Lower leg skin (tissue), 4 donors: ENCODE measurements at places on chromosomes 16 and 17. TPM values are rescaled to one million over a fixed set of nuclear protein-coding genes. Genes with fewer than 3 reads are reported as not detected.

Gene ZNF213
- 17.2 TPM for total RNA-seq

Gene MT1E
- total RNA-seq: 202 TPM

Gene KRT10
- 5,551 TPM for total RNA-seq

Gene MAF
- total RNA-seq: 72.4 TPM

Gene FOXL1
- total RNA-seq: 0.49 TPM

GRCh38 chr16:13332713-13333255 is 431.4 kb downstream of the SHISA9 start:
- no peak for DNase-seq

DNA sequence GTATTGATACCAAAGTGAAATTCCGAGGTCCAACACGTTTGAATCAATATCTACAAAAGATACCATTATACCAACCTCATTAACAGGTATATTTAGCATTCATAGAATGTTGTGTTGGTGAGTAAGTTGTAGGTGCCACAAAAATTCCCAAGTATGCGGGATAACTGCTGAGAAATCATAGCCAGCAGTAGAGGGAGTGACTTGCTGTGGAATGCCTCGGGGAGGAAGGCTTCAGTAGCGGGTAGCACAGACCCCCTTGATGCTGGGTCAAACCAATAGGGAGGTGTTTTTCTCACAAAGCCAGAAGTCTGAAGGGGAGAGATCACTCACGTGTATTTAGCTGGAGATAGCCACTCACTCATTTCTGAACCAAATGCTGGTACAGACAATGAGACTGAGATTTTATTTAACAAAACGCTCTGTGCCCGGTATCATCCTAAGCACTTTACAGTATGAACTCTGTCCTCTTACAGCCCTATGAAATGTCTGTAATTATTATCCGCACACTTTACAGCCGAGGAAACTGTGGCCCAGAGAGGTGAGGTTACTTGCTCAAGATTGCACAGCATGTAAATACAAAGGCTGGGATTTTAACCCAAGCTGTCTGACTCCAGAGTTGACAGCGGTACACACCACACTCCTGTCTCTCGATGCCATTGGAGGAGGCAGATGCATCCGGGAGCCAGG is 23.1 kb downstream of the HSBP1 start:
- peak; percentile 40 for DNase-seq

DNA sequence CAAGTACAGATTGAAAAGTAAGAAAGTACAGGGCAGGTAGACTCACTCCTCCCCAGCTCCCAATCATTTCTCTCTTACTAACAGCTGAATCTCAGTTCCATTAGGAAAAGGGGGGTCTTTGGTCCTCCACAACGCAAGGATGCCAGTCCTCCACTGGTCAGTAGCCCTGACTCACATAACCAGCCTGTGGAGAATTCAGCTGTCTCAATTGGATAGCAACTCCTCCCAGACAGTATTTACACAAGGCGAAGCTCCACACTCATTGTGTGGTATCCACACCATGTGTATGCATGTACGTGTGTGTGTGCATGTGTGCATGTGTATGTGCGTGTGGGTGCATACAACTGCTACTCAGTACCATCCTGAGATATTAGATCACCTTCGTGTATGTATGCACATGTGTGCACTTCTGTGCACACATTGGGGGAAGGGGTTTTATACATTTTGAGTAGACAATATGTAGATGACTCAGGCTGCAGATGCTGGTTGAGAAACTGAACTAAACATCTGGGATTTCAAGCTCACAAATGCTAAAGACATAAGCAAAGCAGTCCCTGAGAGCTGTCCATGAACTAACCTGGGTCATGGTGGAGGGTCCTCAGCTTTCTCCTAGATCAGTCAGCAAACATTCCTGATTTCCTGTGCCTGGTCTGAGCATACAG is 240.1 kb downstream of the SLC39A11 start:
- DNase-seq: no peak

GRCh38 chr17:63676584-63676983 is 23.3 kb downstream of the LIMD2 start:
- DNase-seq: no peak

- peak; percentile 96 for DNase-seq
Observed at GRCh38 chr17:83081684-83082201, 2.3 kb downstream of the METRNL start.

- no peak for DNase-seq
Observed at GRCh38 chr16:4370570-4371356, 885 bp upstream of the VASN start.

DNA sequence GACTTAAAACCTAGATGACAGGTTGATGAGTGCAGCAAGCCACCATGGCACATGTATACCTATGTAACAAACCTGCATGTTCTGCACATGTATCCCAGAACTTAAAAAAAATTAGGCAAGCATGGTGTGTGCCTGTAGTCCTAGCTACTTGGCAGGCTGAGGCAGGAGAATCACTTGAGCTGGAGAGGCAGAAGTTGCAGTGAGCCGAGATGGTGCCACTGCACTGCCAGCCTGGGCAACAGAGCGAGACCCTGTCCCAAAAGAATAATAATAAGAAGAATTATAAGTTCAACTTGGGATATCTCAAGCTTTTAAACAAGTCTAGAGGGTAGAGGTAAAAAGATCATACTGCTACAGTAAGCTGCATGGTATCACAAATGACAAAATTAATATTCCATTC is 9.8 kb downstream of the CDC6 start:
- no peak for DNase-seq

DNA sequence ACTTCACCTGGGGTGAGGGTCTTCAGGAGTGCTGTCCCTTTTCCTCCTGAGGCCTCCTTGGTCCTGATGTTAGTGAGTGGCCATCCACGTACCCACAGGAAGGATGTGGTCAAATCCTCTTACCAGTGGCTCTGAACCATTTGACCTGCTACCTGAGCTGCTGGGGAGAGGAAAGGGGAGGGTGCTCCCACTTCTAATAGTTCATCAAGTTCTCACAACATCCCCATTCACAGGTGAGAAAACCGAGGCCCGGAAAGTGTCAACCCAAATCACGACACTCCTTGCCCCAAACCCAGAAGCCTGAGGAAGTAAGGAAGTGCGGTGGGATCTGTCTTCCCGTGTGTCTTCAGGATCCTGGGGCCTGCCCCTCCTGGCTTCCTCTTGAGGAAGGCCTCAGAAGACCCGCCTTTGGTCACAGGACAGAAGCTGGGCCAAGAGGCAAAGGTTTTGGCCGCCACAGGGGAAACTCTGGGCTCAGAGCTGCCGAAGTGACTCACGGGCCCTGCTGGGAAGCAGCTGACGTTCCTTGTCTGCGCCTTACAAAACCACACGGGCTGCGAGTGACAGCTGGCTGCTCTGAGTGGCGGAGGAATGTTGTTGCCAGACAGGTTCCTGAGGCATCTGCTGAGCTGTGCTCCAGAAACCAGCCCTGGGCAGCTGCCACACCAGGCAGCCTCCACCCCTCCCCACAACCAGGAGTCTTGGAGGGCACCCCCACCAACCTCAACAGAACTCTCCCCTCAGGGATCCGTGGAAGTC is 13.9 kb upstream of the KIFC3 start:
- DNase-seq: peak; percentile 95

DNA sequence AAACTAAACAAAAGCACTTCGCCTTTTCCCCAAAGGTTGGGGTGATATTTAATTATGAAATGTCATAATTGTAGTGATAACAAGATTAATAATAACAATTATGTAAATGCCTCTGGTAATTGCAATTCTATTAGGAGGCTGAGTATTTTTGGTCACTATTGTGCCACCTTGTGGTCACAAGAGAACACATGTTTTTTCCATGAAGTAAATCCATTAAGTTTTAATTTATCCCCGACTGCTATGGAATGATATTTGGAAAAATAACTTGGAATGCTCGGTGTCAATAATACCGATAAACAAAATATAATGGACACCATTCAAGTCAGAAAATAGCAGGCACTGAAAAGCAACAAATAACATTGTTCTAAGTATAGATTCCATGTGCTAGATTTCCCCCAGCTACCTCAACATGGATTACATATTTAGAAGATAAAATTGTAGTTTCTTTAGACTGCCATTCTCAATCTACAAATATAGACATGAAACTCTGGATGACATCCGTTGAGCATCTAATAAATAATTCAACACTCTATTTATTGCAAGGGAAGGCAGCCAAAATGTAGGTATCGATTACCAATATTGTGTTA is 25.0 kb upstream of the KCNJ2 start:
- no peak for DNase-seq

GRCh38 chr16:3963203-3963602 is 82.7 kb upstream of the CREBBP start:
- no peak for DNase-seq

DNA sequence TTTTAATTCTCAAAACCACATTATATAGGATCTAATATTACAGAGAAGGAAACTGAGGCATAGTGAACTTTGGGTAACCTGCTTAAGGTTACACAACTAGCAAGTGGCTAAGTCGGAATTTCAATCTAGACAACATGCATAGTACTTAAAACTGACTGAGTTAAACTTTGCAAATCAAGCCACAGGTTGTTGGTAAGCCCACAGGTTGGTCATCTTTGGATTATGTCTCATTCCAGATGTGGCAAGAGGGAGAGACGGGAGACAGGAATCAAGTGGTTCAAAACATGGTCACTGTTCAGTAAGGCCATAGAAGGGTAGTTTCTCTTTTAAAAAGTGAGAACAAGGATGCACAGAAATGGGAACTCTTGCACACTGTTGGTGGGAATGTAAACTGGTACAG is 57.1 kb downstream of the MYO1D start:
- DNase-seq: no peak
